Gastroesophageal sphincter (tissue), 4 donors: ENCODE measurements at places on chromosomes 12 and 14. TPM values are rescaled to one million over a fixed set of nuclear protein-coding genes. Genes with fewer than 3 reads are reported as not detected.

The ESR2 gene
- not detected for total RNA-seq

DNA sequence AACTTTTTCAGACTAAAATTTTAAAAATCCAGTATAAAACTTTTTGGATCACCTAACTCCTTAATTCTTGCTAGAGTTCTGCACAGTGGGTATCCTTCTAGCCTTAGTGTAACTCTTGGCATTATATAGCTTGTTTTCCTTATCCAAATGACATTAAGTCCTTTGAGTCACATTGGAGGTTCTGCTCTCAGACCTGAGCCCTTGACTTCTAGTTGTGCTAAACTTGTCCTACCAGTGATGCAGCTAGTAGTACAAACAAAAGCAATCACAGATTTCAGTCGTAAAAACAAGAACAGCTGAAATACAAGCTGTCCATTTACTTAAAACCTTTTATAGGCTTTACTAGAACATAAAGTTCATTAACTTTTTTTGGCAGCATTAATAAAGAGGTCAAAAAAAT, 10.5 kb downstream of the ZBTB1 start:
- no peak for ATAC-seq

DNA sequence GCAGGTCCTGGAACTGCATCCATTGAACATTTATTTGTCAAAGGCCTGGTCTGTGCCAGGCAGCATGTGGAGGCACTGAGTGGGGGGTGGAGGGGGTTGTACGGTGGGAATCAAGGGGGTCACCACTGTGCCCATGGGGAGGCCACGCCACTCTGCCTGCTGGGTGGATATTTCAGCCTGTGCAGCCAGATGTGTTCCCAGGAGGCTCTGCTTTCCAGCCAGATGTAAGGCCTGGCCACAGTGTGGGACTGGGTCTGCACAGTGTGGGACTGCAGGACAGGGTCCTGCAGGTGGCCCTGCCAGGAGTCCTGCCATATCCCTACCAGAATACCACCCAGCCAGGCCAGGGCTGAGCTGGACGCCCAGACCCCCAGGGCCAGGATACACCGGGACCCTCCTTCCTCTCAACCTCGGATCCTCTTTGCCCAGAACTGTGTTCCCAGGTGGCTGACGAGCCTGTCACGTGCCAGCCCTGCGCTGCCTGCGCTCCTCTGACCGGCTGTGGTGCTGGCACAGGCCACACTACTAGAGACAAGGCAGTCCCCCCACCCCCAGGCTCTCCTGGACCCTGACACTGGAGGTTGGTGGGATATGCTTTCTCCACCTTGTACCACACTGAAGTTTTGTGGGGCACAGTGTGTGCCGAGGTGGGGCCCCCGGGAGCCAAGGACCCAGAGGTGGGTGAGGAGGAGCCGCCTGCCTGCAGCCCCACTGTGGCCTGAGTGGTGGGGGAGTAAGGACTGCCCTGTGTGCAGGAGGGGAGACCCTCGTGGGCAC, 17.5 kb downstream of the XRCC3 start:
- no peak for ATAC-seq

GRCh38 chr12:65961190-65962035, 137.1 kb downstream of the HMGA2 start:
- no peak for ATAC-seq

GRCh38 chr14:35340616-35341453, 48.7 kb downstream of the PSMA6 start:
- ATAC-seq: no peak
